Esophagus muscularis mucosa (tissue), 4 donors: ENCODE measurements at places on chromosomes 2 and 18.

- peak; percentile 39 for DNase-seq
Measured at GRCh38 chr2:217142649-217143266, 282.9 kb upstream of the TNP1 start.

GRCh38 chr18:22563164-22563583, 145.5 kb upstream of the CTAGE1 start:
- no peak for DNase-seq

- DNase-seq, result no peak
Measured at GRCh38 chr2:191386938-191387536, 141.8 kb downstream of the MYO1B start.

DNA sequence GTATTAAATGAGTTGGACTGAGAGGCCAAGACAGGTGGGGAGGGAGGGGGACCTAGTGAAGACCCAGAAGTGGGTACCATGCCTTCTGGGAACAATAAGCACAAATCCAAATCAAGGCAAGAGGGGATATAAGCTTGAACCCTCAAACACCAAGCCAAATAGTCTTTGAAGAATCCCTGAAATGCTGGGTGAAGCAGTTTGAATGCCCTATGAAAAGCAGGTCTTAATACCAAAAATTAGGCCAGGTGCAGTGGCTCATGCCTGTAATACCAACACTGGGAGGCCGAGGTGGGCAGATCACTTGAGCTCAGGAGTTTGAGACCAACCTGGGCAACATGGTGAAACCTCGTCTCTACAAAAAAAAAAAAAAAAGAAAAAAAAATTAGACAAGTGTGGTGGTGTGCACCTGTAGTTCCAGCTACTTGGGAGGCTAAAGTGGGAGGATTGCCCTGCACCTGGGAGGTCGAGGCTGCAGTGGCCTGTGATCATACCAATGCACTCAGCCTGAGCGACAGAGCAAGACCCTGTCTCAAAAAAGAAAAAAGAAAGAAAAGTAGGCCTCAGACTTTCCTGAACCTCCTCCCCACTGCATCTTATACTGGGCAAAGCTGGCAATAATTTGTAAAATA, 3.5 kb downstream of the PCBP1 start:
- no peak for DNase-seq

DNA sequence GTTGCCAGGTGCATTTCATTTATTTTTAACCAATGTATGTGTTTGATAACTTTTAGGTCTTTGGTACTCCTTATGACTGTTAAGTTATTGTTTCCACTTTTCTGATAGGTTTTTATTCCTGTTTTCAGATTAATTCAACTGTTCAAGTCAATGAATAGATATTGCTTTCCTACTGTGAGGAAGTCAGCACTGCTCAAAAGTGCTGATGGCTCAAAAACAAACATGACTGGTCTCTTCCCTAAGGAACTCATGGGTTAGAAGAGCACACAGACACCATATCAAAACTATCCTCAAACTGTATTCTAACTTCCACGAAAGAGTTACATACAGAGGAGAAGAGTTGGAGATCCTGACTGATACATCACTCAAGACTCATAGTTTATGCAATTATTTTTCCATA, 39.9 kb upstream of the REG3G start:
- no peak for DNase-seq
